Stimulated activated CD8-positive, alpha-beta memory T cell treated with anti-CD3 and anti-CD28 coated beads, Interleukin-7, amount 100 ng/mL, for 48 hours (primary cell): ENCODE measurements at places on chromosomes 11 and 22.

- DNase-seq = no peak
Measured at GRCh38 chr11:78657441-78657840, 82.8 kb upstream of the NARS2 start.

- no peak for DNase-seq
Measured at GRCh38 chr11:30488304-30488998, 97.7 kb downstream of the MPPED2 start.

GRCh38 chr22:48742556-48743343 is 1084.9 kb downstream of the BRD1 start:
- no peak for DNase-seq

DNA sequence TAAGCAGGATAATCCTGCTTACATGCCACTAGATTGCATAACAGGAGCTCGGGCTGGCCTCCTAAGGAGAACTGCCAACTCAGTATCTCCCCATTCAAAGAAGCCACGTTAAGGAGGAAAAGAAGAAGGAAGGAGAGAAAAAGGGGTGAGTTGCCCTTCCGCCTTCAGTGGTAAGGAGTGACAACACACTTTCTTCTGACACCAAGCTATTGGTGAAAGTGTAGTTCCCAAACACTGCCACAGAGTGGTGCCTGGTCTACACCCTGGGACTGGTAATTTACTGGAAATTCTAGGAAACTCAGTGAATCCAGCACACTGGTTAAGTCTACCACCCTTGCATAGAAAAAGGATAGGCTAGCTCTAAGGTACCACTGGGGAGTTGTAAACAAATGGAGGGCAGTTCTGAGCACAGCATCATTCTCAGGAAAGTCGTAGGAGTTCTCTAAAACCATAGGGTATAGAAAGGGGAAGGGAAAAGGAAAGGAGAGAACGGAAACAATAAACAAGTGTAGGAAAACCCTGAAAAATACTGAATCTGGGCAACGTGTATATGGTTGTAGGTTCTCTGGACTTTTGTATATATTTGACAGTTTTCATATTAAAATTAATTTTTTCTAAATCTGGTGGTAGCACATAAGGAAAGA is 58.2 kb downstream of the RRAS2 start:
- DNase-seq = no peak

- DNase-seq = no peak
Measured at GRCh38 chr11:2887515-2888195, 2.1 kb upstream of the CDKN1C start.

DNA sequence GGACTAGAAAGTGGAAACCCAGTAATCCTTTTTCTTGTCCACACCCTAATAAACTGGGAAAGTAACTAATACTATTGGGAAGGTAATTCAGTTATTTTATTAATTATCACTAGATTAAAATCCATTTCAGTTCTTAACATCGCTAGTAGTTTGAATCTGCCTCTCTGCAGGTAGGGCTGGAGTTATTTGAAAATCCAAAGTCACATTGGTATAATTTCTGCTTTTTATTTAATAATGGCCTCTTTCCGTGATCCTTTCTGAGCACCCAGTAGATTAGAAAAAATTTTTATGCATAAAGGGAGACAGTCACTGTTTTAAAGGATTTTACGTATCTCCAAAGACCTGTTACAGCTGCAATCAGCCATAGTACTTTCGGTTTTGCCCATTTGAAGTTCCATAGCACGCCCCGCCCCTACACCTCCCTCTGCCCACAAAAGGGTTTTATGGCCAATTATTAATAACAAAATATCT is 605 bp upstream of the COPB1 start:
- peak; percentile 12 for DNase-seq

DNA sequence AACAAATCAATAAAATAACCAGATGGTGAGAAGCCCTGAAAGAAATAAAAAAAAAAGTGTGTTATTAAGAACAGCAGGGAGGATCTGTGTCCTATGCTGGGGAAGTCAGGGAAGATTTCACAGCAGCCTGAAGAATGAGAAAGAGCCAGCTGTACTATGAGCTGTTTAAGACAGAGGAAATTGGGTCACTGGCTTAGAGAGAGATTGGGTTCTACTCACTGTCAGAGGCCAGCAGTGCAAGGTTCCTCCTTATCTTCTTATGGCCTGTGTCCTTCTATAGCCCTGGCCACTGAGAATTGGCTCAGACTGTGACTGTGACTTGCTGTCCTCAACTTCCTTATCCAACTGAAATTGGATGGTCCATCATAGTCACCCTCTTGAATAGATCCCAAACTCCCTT is 54.8 kb upstream of the FDX1 start:
- no peak for DNase-seq
